Lower lobe of right lung (tissue), 2 donors: ENCODE measurements at places on chromosomes 11 and 22.

- DNase-seq: no peak
Observed at GRCh38 chr11:129323896-129324502, 51.6 kb upstream of the BARX2 start.

DNA sequence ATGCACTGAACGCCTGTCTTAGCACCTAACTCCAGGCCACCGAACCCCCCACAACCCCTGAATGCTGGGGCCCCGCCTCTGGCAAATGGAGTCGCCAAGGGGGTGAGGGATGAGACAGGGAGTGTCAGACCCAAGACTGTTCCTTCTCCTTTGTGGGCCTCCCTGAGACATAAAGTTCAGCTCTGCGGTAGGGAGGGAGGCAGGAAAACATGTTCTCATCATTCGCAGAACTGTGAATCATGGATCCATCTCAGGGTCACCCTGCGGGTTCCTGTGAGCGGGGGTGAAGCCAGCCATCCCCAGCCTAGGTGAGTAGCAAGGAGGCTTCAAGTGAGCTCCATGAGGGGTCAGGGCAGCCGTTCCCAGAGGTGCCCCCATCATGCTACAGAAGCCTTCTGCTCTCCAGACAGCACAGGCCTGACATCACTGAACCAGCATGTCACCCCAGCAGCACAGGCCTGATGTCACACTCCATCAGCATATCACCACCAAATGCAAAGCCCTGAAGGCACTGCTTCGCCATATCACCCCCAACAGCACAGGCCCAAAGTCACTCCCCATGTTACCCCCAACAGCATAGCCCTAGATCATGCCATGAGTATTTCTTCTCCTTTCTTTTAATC, 27.2 kb downstream of the TMPRSS6 start:
- DNase-seq: no peak

DNA sequence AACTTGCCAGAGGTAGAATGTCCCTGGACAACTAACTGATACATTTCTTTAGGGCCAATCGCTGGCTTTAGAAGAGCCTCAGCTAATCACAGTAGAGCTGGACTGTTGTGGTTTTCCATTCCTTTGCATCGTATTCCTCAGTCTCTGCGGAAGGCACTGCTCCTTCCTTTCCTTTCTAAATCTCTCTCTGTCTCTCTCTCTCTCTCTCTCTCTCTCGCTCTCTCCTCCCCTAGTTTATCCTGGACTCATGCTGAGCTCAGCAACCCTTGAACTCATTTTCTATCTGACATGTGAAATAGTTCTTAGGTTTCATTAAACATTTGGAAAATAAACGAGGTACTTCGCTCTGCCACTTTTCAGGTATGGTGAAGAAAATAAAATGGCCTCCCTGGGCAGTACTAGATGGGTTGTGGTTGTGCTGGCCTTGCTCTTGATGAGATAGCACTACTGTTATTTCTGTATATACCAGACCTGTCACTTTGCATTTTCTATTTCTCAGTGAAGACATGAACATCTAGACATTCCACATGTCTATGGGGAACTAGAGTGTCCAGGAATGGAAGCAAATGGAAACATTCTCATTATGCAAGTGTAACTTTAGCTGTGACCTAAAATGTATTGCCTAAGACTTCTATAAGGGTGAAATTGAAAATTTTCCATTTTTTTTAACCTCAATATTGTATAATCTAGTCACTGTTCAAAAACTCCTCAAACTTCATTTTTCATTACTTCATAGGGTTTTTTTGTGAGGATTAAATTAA, 12.0 kb upstream of the SESN3 start:
- DNase-seq: no peak

DNA sequence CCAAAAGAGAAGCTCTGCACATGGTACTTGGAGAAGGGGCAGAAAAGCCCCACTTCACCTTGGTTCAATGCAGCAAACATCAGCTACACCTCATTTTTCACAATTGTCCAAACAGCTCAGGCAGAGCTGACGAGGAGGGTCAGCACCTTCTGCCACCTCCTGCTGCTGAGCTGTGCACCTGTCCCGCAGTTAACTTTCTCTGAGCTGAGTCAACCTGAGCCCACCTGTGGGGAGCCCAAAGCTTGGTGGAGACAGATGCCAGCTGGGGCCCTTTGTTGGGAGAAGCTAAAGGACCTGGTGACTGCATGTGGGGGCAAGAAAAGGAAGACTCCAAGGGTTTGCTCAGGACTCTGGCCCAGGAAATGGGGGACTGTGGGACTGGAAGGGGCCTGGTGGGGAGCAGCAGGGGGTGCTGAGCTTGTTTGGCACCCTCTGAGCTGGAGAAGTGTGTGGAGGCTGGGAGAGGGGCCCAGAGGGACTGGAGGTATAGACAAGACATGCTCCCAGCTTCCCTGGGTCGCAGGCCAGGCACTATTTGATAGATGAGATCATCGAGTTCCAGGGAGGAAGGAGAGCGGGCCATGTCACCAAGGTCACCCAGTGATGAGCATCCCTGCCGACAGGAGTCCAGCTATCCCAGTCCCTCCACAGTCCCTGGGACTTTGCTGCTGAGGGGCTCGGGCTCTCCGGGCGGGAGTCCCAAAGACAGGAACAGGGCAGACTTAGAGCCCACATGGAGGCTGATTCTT, 53.5 kb downstream of the KCNJ4 start:
- DNase-seq: no peak

DNA sequence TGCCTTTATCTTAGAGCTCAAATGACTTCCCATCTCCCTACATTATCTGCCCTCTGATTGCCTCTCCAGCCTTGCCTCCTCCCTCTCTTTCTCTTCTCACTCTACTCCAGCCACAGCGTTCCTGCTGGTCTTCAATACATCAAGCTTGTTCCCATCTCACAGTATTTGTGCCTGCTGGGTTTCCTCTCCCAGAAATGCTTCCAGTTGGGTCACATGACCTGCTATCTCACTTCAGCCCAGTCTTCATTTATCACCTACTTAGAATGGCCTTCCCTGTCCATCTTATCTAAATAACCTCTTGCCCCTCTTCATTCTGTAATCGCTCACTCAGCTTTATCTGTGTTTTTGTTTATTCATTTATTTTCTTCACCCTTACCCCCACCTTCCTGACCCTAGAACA, 61.8 kb upstream of the FAR1 start:
- no peak for DNase-seq

- no peak for DNase-seq
Observed at GRCh38 chr11:124676386-124676785, 2.7 kb downstream of the SPA17 start.

- no peak for DNase-seq
Observed at GRCh38 chr11:61850687-61851086, 22.6 kb downstream of the FADS2 start.

GRCh38 chr22:45783021-45783420, 111.4 kb downstream of the ATXN10 start:
- no peak for DNase-seq

DNA sequence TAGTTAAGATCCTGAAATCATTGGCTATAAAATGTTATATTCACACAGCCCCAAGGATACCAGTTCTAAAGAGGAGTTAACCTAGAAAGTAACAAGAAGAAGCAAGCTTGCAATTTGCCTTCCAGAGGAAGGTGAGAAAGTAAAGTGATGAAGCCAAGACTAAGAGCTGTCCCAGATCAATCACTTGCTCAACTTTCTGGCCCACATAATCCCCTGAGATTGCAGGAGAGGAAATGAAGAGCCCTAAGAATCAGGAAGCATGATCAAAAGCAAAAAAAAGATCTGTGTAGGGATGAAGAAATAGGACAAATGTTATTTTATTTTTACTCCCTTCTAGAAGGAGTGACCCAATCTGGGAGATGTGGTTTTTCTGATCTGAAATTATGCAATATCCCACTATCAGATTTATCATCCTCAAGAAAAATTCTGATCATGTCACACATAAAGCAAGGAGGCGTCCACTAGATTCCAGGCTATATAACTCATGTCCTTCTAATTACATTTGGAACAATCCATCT, 180.3 kb upstream of the GUCY1A2 start:
- no peak for DNase-seq

DNA sequence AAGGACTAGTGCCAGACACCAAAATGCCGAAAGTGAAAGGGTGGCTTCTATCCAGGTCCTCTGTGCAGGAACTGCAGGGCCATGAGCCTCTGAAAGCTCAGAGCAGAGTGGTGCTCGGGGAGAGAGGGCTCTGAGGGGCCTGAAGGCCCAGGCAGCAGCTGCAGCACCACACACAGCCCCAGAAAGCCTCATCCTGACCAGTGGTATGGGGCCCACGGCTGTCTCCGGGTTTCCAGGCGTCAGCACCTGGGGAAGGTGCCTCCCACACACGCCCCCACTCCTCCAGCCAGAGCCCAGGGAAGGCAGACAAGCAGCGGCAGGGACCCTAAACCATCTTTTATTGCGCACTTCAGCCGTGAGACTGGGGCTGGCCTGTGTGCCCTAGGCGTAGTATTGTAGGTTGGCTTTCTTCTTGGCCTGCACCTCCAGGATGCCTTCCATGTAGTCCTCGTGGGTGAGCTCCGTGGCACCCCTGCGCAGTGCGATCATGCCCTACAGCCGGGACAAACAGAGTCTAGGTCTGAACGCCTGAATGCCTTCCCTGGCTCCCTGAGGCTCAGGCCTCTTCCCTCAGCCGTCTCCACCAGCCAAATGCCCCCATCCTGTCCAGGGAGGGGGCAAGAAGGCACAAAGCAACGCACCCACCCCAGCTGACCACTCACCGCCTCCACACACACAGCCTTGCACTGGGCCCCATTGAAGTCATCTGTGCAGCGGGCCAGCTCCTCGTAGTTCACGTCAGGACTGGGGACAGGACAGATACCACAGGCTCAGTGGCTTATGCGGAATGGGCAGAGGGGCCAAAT, 7.6 kb downstream of the PSMC3 start:
- DNase-seq: no peak

DNA sequence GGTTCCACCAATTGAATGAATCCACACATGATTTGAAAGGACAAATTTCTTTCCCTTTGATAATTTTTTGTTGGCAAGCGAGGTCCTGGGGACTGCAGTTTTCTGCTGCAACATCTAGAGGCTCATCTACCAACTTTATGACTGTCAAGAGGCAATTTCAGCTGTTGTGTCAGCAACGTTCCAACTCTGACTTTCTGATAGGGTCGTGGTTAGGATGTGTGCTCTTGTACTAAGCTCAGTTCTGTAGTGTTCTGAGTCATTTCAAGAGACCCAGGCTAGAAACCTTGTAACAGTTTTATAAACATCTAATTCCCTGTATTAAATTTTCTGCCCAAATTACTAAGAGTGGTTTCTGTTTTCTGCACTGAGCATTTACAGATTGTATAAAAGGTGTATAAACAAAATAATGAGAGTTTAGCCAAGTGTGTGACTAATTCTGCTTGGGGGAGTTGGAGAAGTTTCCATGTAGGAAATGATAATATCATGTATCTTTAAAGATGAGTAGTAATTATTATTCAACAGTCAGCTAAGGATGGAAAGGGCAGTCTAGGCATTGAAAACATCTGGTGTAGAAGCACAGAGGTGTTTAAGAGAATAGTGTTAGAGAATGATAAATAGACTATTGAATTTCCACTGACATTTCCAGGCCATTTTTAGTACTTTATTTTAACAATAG, 72.2 kb downstream of the RBMXL2 start:
- DNase-seq: no peak
